ENCODE measurements at places on chromosomes 13 and 19.

GRCh38 chr19:28456252-28456651 lies 756.7 kb downstream of the UQCRFS1 start:
- DNase-seq: no peak

GRCh38 chr13:110162866-110163658 lies 143.9 kb downstream of the COL4A1 start:
- DNase-seq: no peak

GRCh38 chr13:42893214-42893671 lies 98.8 kb downstream of the EPSTI1 start:
- no peak for DNase-seq

DNA sequence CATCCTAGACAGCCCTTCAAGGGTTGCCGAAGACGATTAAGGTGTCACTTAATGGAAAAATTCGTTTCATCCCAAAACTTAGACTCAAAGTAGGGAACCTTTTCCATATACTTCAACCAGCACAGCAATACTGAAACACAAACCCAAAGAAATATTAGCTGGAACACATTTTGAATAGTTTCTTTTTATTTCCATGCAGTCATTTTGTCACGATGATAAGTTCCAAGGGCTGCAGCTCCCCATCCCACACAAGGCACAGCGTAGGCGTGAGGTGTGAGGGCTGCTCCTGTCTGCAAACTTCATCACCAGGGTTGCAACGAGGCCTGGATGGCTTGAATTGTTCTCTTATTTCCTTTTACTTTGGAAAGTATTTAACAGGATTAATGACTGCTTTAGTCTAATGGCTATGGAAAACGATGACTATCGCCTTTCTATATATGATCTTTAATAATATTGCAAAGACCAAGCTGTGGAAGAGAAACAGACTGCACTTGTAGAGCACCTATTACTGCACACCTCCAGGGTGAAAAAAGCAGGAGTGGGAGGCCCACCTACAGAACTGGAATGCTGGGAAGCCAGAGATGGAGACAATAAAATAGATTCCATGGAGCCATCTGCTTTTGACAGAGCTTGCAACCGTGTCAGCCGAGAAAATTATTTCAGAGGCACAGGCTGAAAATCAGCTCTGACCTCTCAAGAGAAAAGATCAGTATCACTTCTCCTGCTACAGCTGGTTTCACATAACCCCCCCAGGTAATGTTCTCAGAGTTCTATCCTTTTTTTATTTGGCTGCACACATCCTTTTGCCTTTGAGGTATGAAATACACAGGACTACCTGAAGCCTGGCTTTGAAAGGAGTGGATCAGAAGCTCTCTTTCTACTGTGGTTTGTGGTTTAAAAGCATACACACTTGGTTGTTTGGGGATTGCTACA lies 274.5 kb upstream of the NBEA start:
- DNase-seq: no peak

DNA sequence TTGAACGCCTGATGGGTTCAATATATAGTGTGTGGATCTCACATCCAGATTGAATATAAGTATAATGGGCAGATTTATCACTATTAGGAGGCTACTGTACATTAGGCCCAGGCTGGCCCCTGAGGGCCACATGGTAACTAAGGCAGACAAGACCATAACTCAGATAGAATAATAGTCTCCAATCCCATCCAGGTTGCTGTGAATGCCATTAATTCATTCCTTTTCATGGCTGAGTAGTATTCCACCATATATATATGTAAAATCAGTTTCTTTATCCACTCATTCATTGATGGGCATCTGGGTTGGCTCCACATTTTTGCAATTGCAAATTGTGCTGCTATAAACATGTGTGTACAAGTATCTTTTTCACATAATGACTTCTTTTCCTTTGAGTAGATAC lies 8.1 kb upstream of the PMIS2 start:
- no peak for DNase-seq

DNA sequence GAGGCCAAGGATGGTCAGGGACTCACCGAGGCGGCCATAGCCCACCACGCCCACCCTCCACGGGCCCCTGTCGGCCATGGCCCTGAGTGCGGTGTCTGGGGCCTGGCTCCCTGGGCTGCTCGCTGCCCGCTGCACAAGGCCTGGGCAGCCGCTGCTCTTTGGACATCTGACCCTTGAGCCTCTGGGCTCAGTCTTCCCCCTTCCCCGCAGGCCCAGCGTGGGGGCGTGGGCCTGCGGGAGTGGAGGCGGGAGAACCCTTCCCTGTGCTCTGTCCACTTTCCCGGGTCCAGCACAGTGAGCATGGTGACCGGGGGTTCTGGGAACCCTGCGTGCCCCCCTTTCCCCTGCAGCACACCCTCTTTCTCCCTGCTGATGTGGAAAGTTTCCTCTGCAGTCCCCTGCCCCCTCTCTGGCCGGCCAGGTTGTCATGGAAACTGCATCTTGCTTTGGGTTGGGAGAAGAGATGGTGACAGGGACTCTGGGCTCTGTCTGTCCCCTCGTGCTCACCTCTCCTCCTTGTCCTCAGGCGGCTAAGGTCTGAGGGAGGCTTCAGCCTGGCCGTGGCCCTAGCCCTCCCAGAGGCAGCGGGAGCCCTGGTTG lies at the start of gene ASPDH:
Gene ASPDH, minus strand, starts transcription at position 168 of the 600 bp plus-strand sequence. Its CDS starts 90 bp downstream, at position 78.
- no peak for DNase-seq

Data from H54 (cell line).